CD4-positive, alpha-beta T cell treated with Interleukin-1 beta for 1 hour (primary cell): ENCODE measurements at places on chromosomes 7 and 10.

- no peak for DNase-seq
These were observed 235.1 kb downstream of the ARHGAP12 start for GRCh38 chr10:31693491-31693890.

- no peak for DNase-seq
These were observed 528.7 kb downstream of the GRM8 start for GRCh38 chr7:126723966-126724544.

DNA sequence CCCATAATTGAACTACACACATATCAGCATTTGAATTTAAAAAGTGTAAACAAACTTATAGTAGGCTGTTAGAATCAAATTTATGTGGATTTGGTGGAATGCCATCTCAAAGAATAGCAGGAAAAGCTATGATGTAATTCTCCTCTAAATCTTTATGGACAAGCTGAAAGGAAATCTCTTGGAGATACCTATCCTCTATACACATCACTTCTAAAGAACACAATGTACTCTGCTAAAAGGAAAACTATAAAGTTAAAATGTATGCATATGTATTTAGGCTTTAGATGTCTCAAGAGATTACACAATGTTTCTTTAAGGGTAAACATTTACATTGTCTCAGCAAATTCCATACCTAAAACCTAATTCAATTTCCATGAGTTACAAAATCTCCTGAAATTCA is 323.3 kb downstream of the CRPPA start:
- DNase-seq = no peak

- no peak for DNase-seq
These were observed 622 bp downstream of the WNT16 start for GRCh38 chr7:121329191-121330052.

DNA sequence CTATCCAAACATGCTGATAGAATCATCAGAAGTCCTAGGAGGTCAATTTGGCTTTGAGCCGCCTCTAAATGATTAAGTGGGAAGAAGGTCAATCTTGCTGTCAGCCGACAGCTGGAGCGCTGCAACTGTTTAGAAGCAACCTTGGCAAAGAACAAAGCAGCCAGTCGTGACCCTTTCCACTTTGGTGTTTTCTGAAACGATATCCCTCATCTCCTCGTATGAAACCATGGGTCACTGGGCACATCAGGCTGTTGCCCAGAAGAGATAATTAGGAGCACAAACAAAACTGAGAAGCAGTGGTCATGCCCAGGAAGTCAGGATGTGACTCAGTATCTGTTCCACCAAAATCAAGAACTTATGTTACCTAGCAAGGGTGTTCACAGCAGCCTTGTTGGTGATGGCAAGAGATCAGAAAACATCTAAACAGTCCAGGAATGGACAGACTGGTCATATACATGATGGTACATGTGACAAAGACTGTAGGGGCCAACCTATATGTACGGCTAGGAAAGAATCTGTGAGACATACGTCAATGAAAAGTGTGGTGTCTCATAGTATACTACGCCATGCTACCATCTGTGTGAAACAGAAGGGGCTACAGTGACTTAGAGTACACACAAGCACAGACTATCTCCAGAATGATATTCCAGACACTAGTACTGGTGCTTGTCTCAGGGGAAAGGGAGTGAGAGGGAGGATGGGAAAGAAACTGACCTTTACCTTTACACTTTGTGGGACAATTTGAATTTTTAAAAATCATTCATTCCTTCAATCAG is 22.4 kb downstream of the STN1 start:
- no peak for DNase-seq

- peak; percentile 64 for DNase-seq
These were observed 64.6 kb downstream of the THNSL1 start for GRCh38 chr10:25080880-25081581.

GRCh38 chr7:131586259-131586658 is 29.8 kb upstream of the PODXL start:
- no peak for DNase-seq
